ENCODE measurements at places on chromosomes 2 and 18.

DNA sequence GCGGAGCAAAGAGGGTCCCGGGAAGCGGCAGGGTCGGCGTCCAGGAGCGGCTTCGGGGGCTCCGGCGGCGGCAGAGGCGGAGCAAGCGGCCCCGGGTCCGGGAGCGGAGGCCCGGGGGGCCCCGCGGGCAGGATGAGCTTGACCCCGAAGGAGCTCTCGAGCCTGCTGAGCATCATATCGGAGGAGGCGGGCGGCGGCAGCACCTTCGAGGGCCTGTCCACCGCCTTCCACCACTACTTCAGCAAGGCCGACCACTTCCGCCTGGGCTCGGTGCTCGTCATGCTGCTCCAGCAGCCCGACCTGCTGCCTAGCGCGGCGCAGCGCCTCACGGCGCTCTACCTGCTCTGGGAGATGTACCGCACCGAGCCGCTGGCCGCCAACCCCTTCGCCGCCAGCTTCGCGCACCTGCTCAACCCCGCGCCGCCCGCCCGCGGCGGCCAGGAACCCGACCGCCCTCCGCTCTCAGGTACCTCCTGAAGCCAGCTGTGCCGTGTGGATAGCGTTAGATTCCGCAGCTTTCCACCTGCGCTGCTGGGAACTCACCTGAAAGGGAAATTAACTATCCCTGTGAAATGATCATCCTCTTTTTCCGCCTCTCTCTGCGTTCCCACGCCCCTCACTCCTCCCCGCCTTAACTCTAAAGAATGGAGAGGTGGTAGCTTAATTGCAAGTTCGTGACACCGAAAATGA is 472 bp downstream of the CNOT11 start:
- no peak for DNase-seq

DNA sequence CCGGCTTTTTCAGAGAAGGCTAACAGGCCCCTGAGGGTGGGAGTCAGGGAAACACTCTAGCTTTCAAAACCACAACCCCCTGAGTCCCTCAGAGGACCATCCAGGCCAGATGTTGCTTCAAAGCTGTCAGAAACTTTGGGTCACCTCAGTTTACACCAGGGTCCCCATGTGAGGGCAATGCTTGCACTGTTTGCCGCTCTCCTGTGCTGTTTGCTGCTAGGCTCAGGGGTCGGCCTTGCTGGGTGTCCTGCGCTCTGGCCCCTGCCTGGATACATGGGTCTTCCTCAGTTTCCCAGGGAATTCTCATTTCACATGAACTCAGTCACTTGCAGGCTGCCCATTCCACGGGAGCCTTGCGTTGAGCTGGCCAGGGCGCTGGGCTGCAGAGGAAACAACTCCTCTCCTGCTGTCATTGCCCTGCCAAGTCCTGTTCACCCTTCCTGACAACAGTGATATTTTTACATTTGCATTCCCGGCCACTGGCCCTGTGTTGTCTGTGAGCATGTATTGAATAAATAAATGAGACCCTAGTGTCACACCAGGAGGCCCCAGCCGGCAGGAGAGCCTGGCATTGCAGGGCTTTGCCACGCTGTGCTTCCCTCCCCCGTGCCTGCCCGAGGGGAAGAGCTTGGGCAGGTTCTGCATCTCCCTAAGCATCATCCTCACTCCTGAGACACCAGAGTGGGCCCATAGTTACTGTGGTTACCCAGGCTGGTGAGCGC is 73.2 kb upstream of the RAB6C start:
- DNase-seq = no peak

DNA sequence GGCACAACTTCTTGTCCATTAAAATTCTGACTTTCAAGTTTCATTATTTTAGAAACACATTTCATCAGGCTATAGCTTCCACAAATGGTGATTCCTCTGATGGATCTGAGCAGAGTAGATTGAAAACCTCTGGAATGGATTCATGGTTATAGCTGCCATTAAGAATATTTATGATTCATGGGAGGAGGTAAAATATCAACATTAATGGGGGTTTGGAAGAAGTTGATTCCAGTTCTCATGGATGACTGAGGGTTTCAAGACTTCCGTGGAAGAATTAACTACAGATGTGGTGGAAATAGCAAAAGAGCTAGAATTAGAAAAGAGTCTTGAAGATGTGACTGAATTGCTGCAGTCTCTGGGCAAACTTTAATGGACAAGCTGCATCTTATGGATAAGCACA is 797.4 kb downstream of the SUCLG1 start:
- no peak for DNase-seq

DNA sequence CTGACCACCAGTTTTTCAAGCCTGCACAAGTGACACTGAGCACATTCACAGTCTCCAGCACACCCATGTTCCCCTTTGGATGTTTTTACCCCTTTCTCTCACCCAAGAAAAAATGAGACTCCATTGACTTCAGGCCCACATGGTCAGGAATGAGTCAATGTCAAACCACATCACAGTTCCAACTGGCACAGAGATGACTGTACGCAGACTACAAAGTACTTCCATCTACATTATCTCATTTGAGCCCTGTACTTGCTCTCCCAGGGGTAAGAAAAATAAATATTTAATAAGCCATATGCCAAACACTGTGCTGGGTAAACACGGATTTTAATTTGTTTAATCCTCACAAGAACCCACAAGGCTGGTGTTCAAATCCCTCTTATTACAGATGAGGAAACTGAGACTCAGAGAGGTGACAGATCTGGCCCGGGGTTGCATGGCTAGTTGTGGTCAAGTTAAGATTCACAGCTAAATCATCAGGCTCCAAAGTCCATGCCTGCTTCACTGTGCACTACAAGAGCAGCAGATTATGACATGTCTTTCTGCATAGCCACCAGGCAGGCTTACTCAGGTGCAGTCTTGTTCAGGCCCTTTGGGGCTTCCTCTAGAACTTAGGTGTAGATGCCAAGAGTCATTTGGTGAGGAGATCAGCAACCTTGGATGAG is 106.1 kb downstream of the TXNL1 start:
- peak; percentile 6 for DNase-seq

- no peak for DNase-seq
Observed at GRCh38 chr2:136497709-136498108, 267.6 kb upstream of the THSD7B start.

- DNase-seq = peak; percentile 38
Observed at GRCh38 chr2:55051026-55051866, 995 bp upstream of the RTN4 start.

DNA sequence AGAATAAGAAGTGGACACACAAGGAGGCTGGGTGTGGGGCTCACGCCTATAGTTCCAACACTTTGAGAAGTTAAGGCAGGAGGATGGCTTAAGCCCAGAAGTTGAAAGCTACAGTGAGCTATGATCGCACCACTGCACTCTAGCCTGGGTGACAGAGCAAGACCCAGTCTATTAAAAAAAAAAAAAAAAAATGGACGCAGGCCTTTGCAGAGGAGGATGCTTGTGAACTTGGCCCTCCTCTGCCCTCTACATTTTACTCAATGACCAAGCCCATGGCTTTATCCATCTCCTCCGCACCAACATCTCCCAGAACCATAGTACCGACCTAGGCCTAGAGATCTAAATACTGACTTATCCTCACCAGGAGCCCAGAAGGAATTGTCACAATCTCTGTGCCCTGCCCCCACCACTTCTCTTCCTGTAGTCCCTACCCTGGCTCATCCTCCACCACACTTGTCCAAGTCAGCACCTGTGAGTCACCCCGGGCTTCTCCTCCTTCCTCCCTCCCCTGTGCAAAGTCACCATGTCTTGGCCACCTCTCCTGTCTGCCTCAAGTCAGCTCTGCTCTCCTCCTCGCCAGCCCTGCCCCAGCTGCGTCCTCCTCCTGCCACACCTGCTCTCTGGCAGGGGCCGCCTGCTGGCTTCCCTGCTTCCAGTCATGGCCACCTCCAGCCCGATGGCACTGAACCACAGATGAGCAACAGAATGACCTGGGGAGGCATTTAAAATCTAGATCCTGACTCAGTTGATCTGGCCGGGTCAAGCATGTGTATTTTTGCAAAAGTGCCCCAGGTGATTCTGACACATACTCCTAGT is 35.8 kb upstream of the ASPRV1 start:
- no peak for DNase-seq

GRCh38 chr2:101734505-101735165 is 37.1 kb downstream of the MAP4K4 start:
- DNase-seq = no peak

- DNase-seq = no peak
Observed at GRCh38 chr18:77960791-77961410, 711.3 kb downstream of the GALR1 start.

- peak; percentile 23 for DNase-seq
Observed at GRCh38 chr2:235170536-235171521, 219.0 kb downstream of the SH3BP4 start.

GRCh38 chr2:133422931-133423351 is 145.3 kb downstream of the NCKAP5 start:
- DNase-seq = no peak

DNA sequence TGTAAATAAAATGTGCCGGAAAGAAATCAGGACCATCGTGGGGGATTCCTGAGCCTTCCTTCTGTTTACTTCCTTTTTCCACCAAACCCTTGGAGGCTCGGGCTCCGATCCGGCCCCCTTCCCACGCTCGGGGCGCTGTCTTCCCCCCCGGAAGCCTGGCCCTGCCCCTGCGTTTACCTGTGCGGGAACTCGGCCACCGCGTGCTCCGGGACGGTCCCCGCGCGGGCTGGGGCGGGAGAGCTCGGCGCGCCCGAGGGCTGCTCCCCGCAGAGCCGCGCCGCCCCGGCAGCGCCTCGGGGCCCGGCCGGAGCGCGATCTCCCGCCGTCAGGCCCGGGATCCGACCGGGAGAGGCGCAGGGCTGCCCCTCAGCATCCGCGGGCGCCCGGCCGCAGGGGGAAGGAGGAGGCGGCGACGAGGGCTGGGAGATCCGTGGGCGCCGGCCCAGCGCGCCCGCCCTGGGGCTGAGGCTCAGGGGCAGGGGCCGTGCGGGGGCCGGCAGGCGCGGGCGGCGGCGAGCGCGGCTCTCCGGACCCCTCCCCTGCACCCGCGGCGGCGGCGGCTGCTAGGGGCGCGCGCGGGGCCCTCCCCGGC is 435 bp downstream of the ADCY3 start:
- DNase-seq = peak; percentile 28

DNA sequence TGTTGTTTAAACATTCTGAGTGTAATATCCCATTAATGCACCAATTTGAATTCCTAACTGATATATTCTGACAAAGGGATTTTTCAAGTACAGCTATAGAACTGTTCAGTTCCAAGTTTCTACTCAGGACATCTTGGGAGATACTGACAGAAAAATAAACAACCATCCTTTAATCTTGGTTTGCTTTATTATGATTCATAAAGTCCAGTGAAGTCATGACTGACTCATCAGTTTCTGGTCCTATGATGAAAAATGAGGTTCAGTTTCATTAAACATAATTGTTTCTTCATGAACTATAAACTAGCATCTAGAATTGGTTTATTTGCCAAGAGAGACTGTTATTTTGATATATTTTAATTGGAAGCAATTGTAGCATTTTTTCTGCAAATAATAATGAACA is 896.2 kb downstream of the CCDC85A start:
- no peak for DNase-seq

DNA sequence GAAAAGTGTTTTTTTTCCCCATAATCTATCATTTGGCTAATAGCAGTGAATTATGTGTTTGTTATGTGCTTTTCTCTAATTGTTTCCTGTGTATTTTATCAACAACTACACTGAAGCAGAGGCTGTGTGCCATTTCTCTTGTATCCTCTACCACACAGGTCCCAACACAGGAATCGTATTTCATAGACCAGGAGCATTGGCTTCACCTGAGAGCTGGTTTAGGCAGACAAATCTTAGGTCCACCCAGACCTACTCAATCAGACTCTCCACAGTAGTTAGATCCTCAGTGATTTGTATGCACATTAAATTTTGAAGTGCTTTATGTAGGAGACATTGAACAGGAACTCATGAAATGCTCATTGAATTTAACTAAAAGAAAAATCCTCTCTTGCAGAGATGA is 109.2 kb downstream of the FSHR start:
- DNase-seq = no peak

DNA sequence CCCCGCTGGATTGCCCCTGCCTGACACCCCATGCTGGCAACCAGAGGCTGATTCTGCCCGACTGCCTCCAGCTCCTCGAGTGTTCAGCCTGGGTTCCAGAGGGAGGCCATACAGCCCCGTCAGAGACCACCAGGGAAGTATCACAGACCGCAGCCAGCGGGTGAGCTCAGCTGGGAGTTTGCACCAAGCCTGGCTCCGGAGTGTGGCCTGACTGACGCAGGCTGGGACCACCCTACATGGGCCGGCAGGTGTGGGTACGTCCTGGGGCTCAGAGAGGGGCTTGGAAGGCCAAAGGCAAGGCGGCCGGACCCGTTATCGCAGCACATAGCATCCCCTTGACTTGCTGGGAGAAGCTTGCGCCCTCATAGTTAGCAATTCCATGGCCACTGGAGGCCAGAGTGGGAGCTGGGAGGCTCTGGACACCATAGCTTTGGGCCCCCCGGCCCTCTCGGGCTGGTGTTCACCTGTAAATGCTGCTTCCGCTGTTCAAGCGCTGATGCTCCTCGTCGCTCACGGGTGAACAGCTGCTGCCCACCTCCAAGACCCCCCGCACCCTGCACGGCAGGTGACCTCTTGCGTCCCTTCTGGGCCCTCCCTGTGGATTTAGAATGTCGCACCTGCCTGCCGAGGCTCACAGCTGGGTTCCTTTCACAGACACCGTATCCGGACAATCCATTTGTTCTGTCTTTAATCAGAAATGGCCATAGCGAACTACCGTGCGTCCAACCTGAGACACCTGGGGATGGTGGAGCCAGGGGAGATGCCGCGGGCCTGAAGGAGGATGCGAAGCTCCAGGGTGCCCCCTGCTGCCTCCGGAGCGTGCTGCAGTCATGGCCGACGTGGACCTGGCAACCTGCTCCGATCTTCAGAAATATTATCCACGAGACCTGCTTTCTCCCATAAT is 31.2 kb upstream of the SLC66A3 start:
- peak; percentile 77 for DNase-seq

GRCh38 chr2:167749016-167749415 is 498.4 kb downstream of the STK39 start:
- no peak for DNase-seq
